Fibroblast of lung (primary cell): ENCODE measurements at places on chromosomes 12 and 14. TPM values are rescaled to one million over a fixed set of nuclear protein-coding genes. Genes with fewer than 3 reads are reported as not detected.

The JAG2 gene
- polyA plus RNA-seq, result 0.23 and 0.51 TPM in 2 replicates

The TAS2R10 gene
- polyA plus RNA-seq, result 0.06 and 0.10 TPM in 2 replicates

The RBM19 gene
- polyA plus RNA-seq, result 10.5 and 17.0 TPM in 2 replicates

The NTN4 gene
- 31.8 and 170 TPM in 2 replicates for polyA plus RNA-seq

The CS gene
- 170 and 228 TPM in 2 replicates for polyA plus RNA-seq

The MYH6 gene
- polyA plus RNA-seq, result not detected in 2 replicates

The KRT82 gene
- polyA plus RNA-seq, result not detected in 2 replicates
